Activated CD8-positive, alpha-beta T cell treated with anti-CD3 and anti-CD28 coated beads, Interleukin-2, amount 10 ng/mL, durations not matched to agents 7 days and 5 days (primary cell): ENCODE measurements at places on chromosomes 3 and 15. TPM values are rescaled to one million over a fixed set of nuclear protein-coding genes. Genes with fewer than 3 reads are reported as not detected.

Gene MKRN2OS
- total RNA-seq: not detected

Gene CEMIP
- not detected for total RNA-seq

- peaks cover 42% of the 10 kb centered on the region for H3K36me3 ChIP-seq
- H3K27ac ChIP-seq: no peak overlapping the region
- no peak for DNase-seq
- no peak overlapping the region for H3K4me3 ChIP-seq
Observed at GRCh38 chr3:45082142-45082538, 56.0 kb downstream of the CLEC3B start.

GRCh38 chr15:59741274-59741906, 52.3 kb upstream of the BNIP2 start:
- H3K27ac ChIP-seq: no peak overlapping the region
- no peaks in the 10 kb centered on the region for H3K36me3 ChIP-seq
- H3K27me3 ChIP-seq: peaks cover 8% of the 10 kb centered on the region
- H3K4me1 ChIP-seq: no peaks in the 10 kb centered on the region
- no peak overlapping the region for H3K4me3 ChIP-seq
